ENCODE measurements at places on chromosomes 3 and 15.
A peak's percentile ranks its signal among the peaks of the same experiment; 100 is the strongest.

- DNase-seq = no peak
Observed at GRCh38 chr15:87365186-87365585, 891.4 kb downstream of the NTRK3 start.

- no peak for DNase-seq
Observed at GRCh38 chr3:127816783-127817405, 5.4 kb downstream of the MGLL start.

DNA sequence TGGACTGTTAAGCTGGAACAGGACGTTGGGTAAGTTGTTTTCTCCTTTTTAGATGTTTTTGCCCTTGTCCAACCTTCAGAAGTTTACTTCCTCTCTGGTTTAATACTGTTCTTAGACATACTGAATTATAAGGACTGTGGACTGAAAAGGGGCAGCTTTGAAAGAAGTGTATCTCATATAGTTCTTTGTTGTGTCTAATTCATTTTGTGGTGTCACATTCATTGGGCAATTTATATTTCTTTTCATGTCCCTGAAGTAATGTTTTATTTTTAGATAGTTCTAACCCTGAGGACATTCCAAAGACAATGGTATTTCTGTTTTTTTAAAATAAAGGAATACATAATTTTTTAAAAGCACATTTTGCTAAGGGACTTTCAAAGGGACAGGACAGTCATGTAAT, 45.2 kb downstream of the TMEM108 start:
- DNase-seq = no peak

- DNase-seq = peak; percentile 19
Observed at GRCh38 chr15:56919031-56919608, 676 bp downstream of the TCF12 start.

DNA sequence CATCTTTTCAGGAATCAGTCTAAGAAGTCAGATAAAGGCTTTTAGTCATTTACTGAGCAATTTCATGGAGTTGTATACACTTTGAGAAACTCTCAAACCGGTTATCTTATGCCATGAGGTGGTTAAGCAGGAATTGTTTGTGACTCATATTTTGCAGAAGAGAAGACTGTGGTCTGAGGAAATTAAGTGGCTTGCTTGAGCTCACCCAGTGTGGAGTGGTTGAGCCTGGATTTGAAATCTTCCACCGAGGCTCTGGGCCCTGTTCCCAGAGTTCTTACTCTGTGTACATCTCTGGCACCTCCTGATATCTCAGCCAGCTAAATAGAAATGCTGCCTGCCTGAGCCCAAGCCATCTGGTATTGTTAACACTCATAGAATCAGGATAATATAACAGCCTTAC, 37.8 kb upstream of the BCL6 start:
- DNase-seq = no peak

DNA sequence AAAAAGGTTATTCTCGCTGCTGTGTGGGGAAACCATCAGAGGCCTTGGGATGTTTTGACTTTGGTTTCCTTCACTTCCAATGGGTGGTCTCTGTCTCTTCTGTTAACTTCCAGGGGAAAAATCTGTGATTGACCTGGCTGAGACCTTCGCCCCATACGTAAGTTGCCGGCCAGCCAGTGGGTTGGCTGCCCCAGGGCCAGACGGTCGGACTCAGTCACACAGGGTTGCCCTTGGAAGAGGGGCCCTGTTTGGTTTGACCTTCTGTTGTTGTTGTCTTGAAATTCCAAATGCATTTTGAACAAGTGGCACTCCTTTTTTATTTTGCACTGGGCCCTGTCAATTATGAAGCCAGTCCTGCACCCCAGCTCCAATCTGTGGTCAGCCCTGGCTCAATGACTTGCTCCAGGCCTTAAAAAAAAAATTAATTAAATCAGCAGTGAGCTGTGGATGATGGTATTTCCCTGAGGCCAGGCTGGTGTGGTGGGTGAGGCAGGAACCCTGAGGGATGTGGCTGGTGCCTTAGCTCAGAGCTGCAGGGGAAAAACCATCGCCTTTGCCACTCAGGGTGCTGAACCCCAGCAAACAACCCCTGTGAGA, 4.5 kb downstream of the FAM107A start:
- no peak for DNase-seq

DNA sequence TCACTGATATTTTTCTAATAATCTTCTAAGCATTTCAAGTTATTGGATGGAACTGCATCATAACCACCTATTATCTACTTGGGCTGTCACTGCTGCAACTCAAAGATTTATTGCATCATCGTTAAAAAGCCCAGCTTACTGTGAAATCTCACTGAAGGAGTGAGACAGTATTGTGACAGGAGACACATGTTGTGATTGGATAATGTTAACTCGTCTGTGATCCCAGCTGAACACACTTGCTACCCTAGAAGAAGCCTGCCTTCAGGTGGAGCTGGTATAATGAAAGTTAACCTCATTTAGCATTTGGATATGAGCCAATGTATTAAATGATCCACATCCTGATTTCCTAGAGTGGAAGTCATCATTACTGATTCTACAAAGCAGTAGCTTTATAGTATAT, 138.1 kb downstream of the MAP2K5 start:
- no peak for DNase-seq

DNA sequence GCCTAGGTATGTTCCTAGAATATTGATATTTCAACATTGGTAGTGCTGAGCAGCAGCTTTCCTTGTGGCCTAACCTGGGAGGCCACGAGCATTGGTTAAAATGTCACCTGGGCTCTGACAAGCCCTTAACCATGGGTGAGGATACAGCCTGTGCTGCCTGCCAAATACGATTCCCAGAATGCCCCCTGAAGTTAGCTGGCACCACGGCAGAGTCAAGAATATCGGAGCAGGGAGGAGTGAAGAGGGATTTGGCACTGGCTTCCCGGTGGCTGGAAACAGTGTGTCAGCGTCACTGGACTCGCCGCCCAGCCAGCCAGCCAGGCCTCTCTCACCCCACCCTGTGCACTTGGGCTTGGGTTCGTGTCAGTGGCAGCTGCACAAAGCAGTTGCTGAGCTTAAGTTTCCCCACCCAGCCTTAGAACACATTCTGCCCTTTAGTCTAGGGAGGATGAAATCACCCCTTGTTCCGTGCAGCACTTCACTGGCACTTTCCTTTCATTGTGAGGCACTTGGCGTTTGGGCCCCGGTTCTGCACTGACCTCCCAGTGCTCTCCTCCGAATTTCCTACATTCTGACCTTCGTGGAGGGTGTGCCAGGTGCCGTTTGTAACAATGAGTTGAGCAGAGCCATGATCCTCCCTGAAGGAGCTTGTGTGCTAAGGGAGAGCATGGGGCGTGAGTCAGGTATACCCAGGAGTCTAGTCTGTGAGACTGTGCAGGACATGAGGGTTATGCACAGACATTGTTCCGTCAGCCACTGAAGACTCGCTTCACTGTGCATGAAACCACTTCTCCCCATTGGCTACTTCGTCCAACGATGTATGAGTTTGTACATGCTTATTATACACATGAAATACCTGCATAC, 152.8 kb upstream of the BHLHE40 start:
- no peak for DNase-seq

DNA sequence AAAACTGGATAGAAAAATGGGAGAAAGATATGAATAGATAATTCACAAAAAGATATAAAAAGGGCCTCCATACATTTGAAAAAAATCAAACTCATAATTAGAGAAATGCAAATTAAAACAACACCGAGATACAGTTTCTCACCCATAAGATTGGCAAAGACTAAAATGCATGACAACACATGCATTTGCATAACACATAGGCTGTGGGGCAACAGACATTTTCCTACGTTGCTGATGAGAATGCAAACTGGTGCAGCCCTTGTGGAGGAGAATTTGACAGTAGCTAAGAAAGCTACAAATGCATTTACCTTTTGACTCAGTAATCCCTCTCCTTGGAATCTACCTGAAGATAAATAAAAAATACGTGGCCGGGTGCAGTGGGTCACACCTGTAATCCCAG, 11.4 kb upstream of the CAND2 start:
- no peak for DNase-seq

DNA sequence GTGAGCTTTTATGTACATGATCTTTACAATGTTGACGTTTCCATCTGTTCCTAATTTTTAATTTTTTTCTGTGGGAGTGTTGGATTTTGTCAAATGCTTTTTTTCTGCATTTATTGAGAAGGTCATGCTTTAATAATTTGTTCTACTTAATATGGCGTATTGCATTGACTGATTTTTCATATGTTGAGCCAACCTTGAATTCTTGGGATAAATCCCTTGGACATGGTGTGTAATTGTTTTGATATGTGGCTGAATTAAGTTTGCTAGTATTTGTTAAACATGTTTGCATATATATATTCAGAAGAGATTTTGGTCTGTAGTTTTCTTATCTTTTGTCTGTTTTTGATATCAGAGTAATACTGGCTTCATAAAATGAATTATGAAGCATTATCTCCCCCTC, 256.7 kb downstream of the EDEM1 start:
- DNase-seq = no peak
